ENCODE measurements at places on chromosomes 3 and 15.

GRCh38 chr3:176971613-176972174, 225.6 kb downstream of the TBL1XR1 start:
- DNase-seq, result no peak

DNA sequence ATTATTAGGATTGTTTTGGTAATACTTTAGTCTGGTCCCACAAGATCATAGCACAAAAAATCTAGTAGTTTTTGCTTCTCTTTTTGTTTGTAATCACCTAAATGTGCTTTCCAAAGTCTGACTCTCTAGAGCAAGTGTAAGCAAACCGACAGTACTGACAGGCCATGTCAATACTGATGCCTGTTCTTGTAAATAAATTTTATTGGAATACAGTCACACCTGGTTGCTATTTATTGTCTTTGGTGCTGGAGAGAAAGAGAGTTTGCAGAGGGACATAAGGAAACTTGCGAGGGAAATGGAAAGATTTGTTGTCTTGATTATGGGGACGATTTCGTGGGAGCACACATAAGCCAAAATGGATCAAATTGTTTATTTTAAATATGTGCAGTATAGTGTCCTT, 77.5 kb downstream of the NAALADL2 start:
- no peak for DNase-seq

GRCh38 chr3:124601190-124601589, 129.1 kb upstream of the UMPS start:
- DNase-seq, result no peak

- no peak for DNase-seq
These were observed 49.5 kb downstream of the EFCAB12 start for GRCh38 chr3:129378949-129379348.

- DNase-seq, result no peak
These were observed 9.6 kb upstream of the FAM174B start for GRCh38 chr15:92665100-92665555.

DNA sequence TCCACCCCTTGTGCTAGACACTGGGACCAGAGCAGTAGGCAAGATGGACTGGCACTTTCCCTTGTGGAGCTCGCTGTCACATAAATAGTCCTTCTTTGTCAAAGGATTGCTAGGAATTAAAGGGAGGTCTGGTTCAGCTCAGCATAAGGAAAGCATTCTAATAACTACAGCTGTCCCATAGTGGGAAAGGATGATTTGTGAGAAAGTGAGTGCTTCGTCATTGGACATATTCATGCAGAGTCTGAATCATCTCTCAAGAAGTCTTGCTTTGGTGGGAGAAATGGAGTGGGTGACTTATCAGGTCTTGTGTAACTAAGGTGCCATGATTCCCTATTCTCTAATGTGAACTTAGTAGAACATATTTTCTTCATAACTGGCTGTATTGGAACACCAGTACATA, 14.7 kb downstream of the PPARG start:
- no peak for DNase-seq

GRCh38 chr15:65101891-65102708, 12.9 kb downstream of the UBAP1L start:
- DNase-seq, result no peak

All from osteocyte (in vitro differentiated cells).